T47D (cell line): ENCODE measurements at places on chromosomes 4 and X.

DNA sequence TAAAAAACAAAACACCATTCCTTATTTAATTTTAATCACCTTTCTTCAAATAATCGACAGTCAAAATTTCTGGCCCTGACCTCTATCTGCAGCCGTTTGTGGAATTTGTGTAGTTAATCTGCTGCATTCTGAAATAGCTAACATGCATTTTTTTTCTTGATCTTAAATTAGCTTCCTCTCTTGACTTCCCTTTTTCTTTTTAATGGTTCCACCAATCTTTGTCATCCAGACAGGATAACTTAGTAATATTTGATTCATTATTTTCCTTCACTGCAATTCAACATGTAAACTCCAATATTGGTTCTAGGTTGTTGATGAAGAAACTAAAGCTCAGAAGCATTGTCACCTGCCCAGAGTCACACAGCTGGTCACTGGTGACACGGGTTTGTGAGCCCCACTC is 77.3 kb downstream of the ARHGAP10 start:
- no peak for DNase-seq

DNA sequence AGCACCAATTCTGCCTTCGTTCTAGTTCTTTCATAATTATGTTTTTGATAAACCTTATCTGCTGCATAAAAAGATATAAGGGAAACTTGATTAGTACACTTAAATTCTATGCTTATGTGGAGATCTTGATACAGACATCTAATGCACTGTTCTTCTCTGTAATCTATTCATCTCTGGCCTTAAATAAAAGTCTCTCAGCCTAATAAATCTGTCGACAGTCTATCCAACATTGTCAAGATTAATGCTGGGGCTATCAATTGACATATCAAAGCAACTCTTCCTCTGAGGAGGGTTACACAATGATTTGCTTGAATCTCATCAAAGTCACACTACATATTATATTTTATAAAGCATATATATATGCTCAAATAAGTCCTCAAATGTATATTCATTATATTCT is 545.5 kb downstream of the SPOCK3 start:
- no peak for DNase-seq

GRCh38 chr4:5051278-5052203 is at the start of gene STK32B:
Gene STK32B, plus strand, starts transcription at chr4:5051480.
- peak; percentile 47 for DNase-seq

DNA sequence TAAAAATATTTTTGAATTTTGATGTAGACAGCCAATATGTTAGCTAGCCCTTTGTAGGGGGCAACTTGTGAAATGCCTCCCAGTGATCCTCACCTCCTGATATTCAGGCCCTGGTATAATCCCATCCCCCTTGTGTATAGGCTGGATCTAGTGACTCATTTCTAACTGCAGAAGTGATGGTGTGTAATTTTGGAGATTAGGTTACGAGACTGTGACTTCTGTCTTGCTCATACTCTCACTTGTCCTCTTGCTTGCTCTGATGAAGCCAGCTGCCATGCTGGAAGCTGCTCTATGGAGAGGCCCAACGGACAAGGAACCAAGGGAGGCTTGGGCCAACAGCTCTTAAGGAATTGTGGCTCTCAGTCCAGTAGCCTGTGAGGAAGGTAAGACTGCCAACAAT is 61.7 kb downstream of the GPR82 start:
- no peak for DNase-seq

GRCh38 chr4:79947386-79947785 is 125.6 kb downstream of the ANTXR2 start:
- DNase-seq, result no peak

- no peak for DNase-seq
These were observed 30.9 kb upstream of the ELF2 start for GRCh38 chr4:139207873-139208403.

- peak; percentile 81 for DNase-seq
These were observed 692 bp downstream of the SPCS3 start for GRCh38 chr4:176320340-176320975.

- DNase-seq, result no peak
These were observed 264.0 kb downstream of the MID1IP1 start for GRCh38 chrX:39065051-39065871.

DNA sequence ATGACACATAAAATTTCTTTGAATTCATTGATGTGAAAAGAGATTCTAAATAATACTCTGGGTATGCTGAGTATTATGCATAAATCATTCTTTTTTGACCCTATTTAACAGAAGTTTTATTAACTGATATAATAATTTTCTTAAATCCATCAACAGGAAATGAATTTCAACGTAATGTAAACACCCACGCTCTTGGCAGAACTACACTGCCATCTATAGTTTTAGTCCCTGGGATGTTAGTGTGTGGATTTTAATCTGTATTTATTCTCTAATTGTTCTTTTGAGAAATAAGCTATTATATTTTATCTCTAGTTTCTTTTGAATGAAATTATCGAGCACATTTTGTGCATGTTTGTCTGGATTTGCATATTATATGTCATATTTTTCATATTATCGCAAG is 666.8 kb upstream of the NDST4 start:
- DNase-seq, result no peak

DNA sequence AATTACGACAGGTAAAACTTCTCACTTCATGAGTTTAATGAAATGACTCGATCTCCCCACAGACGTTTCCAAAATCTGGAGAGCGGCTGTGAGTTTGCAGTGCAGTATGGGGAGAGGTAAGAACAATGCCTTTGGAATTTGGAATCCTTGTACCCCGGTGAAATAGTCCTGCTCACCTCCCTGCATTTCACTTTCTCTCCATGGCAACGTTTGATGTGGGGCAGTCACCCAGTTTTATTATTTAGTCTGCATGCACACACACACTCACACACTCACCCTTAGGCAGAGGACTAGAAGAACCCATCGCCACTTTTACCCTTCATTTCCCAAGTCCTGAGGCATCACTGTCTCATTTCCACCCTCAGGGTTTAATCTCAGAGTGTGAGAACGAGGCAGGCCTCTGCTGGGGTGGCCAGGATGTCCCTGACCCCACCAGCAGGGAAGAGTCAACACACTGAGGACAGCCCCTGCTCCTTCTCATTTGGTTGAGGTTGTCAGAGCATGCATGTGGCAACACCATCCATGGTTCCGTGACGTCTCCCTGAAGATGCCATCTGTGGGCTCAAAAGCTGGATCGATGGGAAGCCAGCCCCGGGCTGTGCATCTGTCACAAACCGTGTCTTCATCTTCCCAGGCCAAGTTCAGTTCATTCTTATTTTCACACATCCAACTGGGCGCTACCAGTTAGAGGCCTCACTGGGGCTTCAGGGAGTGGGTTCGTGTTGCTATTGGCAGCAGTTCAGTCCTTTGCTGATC is 119.8 kb upstream of the TRIM2 start:
- DNase-seq, result no peak

- no peak for DNase-seq
These were observed 34.7 kb downstream of the RBPJ start for GRCh38 chr4:26355392-26356052.

- DNase-seq, result no peak
These were observed 151.6 kb downstream of the LRBA start for GRCh38 chr4:150863456-150863855.
